Ureter (tissue), 1 donor: ENCODE measurements at places on chromosomes 5 and 9. TPM values are rescaled to one million over a fixed set of nuclear protein-coding genes. Genes with fewer than 3 reads are reported as not detected.

DNA sequence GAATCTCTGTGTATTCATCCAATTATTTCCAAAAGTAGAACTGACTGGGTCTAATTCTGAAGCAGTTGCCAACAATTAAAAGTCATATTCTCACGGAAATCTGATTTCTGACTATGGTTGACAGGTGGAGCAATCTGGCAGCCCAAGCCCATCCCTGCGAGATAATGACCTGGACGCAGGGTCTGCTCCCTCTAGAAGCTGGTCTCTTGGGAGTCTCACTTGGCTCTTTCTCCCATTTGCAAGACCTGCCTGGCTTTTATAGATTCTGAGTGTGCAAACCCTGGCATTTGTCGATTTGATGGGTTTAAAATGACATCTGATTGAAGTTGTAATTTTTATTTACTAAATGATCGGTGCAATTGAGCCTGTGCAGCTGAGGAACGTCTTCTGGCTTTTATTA is 49.4 kb upstream of the NEURL1B start:
- DNase-seq, result no peak

- no peak for DNase-seq
Observed at GRCh38 chr9:75061169-75061568, 26.8 kb downstream of the NMRK1 start.

ARSI gene
- total RNA-seq, result 0.65 TPM

SLC36A2 gene
- not detected for total RNA-seq
